Hippocampal formation (tissue), 2 donors: ENCODE measurements at places on chromosomes 1 and 21.

GRCh38 chr1:174322202-174322862 is 125.4 kb upstream of the GPR52 start:
- no peak for DNase-seq

- no peak for DNase-seq
Measured at GRCh38 chr1:30950700-30951099, 42.1 kb upstream of the SDC3 start.

GRCh38 chr1:15023205-15023604 is 130.3 kb upstream of the TMEM51 start:
- DNase-seq: no peak

GRCh38 chr21:26432410-26432809 is 140.7 kb downstream of the CYYR1 start:
- DNase-seq: no peak

DNA sequence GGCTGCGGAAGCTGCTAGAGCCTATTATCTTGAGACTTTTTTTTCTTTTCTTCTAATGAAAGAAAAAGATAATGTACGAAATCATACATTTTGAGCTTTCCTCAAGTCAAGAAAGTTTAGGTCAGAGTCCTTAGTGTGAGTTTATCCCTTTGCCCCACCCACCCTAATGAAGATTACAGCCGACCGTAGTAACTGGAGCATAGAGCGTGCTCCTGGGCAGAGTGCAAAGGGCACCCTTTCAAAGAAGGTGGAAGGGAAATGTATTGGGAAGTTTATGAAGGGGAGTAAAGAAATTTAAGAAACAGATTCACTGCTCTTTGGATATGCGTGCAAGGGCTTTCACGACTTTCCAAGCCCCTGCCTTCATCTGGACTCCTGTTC is 17.2 kb downstream of the GNG12 start:
- no peak for DNase-seq

DNA sequence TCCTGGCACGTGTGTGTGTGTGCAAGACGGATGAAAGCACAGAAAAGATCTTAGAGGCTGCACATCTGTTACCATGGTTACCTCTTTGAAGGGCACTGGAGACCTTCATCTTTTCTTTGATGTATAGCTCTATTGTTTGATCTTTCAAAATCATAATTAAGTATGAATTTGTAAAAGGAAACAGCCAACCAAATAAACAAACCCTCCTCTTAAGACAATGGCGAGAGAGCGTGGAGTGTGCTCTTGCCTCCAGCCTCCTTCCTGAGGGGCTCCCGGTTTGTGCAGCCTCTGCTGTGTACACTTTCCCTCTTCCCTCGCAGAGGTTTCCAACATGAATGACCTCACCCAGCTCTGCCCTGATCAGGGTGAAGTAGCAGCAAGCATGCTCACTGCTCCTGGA is 27.9 kb downstream of the CACNA1S start:
- no peak for DNase-seq

DNA sequence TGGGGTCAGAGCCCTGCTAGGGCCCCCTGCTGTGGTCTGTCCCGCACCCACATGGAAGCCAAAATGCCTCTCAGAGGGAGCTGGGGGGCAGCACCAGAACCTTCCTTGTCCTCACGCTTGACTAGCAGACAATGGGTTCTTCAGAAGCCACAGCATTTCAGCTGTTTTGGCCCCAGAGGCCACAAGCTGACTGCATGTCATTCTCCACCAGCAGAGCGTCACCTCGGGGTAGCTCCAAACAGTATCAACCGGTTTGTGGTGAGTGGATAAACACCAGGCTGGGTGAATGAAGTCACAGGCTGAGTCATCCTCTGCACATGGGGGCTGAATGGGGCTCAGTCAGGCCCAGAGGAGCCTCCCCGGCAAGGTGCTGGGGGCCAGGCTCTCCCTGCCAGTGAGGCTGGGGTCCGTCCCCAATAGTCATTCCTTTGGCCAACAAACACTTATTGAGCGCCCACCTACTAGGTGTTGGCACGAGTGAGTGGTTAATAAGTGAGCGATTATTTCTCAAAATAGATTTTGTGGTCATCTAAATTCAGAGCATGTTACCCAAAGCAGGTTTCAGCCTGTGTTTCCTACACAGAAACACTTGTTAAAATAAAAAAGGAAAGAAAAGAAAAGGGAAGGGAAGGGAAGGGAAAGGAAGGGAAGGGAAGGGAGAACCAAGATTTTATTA is 9.1 kb downstream of the OLIG1 start:
- DNase-seq: peak; percentile 86

GRCh38 chr1:212754193-212754592 is 37.4 kb downstream of the NSL1 start:
- no peak for DNase-seq

- no peak for DNase-seq
Measured at GRCh38 chr1:103160281-103160680, 52.0 kb upstream of the COL11A1 start.

- no peak for DNase-seq
Measured at GRCh38 chr1:10877894-10878293, 81.4 kb upstream of the CASZ1 start.

GRCh38 chr1:31376375-31377134 is 3.7 kb upstream of the FABP3 start:
- peak; percentile 85 for DNase-seq

DNA sequence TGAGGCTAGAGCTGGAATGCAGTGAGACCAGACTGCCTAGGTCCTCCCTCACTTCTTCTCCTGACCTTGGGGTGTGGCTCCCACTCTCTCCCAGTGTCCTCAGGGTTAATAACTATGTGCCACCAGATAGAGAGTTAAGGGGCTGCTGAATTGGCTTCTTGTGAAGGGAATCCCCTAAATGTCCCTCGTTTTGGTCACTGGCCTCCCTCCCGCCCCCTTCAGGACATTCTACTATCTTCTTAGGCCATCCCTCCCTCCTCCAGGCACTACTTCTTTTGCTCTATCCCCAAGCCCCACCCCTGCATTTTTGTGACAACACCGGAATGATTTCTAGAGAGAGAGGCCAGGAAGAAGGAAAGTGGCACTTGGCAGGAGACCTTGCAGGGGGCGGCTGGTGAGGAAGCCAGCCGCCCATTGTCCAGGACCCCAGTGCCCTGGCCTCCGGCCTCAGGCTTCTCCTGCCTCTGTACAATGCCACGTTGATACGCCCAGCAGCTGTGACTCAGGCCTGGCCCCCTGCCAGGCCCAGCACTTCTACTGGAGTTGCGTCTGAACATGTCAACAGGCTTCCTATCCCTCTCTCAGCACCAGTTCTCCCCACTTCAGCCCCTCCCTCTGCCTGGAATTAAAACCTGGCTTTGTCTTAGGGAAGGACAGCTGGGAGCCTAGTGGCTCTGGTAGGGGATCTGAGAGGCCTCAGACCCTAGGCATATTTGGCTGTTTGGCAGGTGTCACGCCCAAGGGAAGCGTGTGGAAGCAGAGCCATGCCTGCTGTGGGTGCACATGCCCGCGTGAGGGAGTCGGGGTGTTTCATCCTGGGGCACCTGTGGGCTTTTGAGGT is 9.1 kb downstream of the LMNA start:
- peak; percentile 92 for DNase-seq

GRCh38 chr1:165542647-165543046 is 1.2 kb upstream of the LRRC52 start:
- DNase-seq: no peak

DNA sequence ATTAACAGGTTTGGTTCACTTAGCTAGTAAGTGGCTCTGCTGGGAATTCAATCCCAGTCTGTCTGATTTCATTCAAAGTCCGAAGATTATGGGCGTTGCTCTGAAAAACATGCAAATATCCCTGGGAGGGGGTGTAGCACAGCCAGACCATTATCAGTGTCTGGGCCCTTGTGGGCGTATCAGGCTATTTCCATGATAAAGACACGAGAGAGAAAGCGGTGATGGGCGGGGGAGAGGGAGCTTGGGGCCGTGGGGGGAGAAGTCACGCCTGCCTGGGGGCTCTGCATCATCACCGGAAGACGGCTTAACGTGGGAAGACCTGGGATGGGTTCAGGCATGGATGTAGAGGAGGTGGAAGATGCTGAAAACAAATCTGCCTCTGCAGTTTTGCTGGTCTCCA is 25.8 kb downstream of the IL6R start:
- no peak for DNase-seq

GRCh38 chr21:38120984-38121855 is 135.6 kb upstream of the KCNJ15 start:
- DNase-seq: no peak

DNA sequence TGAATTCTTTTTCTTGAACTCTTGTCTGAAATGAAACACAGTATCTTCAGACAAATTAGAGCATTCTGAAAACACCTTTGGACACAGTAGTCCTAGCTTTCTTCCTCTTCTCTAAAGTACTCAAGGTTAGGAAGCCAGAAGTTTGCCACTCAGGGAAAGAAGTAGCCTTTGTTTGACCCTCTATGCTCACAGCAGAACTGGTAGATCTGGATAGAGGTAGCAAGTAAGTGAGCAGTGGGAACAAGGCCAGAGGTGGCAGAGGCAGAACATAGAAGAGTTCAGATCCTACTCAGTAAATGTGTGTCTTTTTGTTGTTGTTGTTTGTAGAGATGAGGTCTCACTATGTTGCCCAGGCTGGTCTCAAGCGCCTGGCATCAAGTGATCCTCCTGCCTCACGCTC is 7.4 kb upstream of the PIGR start:
- no peak for DNase-seq

- DNase-seq: no peak
Measured at GRCh38 chr1:227317011-227317451, 1.3 kb downstream of the CDC42BPA start.

DNA sequence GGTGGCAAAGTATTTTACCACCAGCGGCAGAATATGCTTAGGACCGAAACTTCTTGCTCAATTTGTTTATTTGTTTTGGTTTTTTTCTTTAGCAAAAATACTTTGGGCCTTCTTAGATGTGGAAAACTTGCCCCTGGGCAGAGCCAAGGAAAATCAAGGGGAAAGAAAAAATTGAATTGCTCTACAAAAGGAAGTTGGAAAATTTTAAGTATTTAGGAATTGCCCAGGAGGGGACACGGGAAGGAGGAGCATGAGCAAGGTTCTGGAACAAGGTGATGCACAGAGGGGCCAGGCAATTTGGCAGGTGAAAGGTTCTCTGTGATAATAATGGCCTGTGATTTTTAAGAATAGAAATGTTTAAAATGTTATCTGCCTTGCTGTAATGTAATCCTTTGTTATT is 28.6 kb downstream of the SGIP1 start:
- no peak for DNase-seq

- no peak for DNase-seq
Measured at GRCh38 chr1:209587789-209588188, 4.3 kb downstream of the CAMK1G start.

- DNase-seq: no peak
Measured at GRCh38 chr1:26498894-26499293, 26.7 kb downstream of the HMGN2 start.

GRCh38 chr1:109818988-109819764 is 55.5 kb upstream of the EPS8L3 start:
- no peak for DNase-seq

- DNase-seq: no peak
Measured at GRCh38 chr1:71463144-71463543, 382.3 kb upstream of the ZRANB2 start.

DNA sequence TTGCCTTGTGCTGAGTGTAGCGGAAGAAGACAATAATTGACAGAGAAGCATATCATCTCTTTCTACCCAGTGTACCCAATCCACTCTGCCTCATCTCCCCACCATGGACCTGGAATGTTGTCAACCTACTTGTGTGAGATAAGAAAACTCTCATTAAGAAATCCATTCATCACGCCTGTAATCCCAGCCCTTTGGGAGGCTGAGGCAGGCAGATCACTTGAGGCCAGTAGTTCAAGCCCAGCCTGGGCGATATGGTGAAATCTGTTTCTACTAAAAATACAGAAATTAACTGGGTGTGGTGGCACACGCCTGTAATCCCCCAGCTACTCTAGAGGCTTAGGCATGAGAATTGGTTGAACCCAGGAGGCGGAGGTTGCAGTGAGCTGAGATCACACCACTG is 209.6 kb downstream of the PBX1 start:
- DNase-seq: no peak

- no peak for DNase-seq
Measured at GRCh38 chr1:59444520-59444919, 147.6 kb downstream of the FGGY start.

- DNase-seq: no peak
Measured at GRCh38 chr1:246293366-246294121, 213.5 kb downstream of the SMYD3 start.

GRCh38 chr1:218350035-218350525 is 4.9 kb downstream of the TGFB2 start:
- DNase-seq: no peak
